Fibroblast of gingiva (primary cell): ENCODE measurements at places on chromosomes 16 and 17.

DNA sequence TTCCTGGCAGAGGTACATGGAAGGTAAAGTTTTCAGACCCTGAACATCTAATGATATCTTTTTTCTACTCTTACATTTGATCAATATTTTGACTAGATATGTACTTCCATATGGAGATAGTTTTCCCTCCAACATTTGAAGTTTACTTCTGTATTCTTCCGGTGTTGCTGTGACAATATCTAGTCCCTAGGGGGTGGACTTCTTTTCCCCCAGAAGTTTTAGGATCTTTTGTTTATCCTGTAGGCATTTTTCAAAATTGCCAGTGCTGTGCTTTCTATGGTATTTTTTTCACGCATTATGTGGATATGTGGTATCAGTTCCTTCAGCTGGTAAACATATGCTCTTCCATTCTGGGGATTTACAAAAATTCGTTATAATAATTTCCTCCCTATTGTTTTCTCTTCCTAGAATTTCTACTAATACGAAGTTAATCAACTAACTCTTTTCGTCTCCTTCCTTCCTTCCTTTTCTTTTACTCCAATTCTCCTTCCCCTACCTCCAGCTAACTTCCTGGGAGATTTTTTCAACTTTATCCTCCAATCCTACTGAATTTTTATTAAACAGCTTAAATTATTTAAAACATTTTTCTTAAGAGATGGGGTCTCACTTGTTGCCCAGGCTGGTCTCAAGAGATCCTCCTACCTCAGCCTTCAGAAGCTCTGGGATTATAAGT is 26.1 kb upstream of the ZNHIT3 start:
- DNase-seq = no peak

DNA sequence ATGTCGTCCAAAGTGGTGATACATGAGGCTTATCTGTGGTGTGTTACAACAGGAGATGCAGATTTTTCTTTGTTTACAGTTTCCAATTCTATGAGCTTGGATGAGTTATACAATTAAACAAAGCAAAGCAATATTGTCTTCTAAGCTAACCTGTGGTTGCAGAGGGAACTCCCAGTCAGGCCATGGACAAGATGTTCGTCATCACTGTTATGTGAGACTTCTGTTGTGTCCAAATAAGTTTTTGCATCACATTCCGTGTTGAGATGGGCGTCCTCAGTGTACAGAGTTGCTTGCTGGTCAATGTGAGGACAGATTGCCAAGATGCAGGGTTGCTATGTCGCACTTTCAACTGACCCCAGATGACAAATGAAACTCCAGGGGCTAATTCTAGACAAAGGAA is 189.3 kb downstream of the IRF8 start:
- no peak for DNase-seq

DNA sequence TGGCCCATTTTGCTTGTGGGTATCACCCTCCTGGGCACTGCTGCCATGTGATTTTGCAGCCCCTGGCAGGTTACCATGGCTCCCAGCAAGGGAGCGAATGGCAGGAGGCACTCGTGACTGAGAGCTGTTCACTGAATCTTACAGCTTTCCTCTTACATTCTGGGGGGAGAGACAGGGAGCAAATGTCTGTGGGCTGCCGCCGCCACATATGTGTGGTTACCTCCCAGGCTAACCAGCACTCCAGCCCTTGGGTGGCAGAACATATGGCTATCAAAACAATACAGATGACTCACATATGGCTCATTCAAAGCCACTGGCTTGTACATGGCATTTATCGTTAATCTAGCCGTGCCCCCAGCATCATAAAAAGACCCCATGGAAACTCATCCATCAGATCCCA is 19.8 kb downstream of the GTF3C1 start:
- peak; percentile 14 for DNase-seq

- DNase-seq = no peak
These were observed 5.8 kb upstream of the ABCA9 start for GRCh38 chr17:69066482-69066881.

- DNase-seq = no peak
These were observed 339.0 kb downstream of the SNX29 start for GRCh38 chr16:12315330-12316136.

- DNase-seq = no peak
These were observed 7.3 kb upstream of the TSPOAP1 start for GRCh38 chr17:58335779-58336455.

DNA sequence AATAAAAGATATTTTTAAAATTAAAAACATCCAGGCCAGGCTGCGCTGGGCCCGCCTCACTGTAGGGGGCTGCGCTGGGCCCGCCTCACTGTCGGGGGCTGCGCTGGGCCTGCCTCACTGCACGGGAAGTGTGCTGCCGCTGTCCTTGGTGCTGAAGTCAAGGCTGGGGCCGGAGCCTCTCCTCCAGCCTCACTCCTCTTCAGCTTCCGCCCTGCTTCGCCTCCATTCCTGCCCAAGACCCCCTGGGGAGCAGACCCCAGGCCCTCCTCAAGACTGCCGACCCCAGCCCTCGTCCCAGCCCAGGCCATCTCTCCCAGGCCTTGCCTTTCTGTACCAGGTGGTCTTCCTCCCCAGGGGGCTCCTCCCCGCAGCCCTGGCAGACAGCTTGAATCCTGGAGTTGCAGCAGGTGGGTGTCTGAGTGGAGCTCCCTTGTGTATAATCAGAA is 26.2 kb downstream of the ENDOV start:
- no peak for DNase-seq

DNA sequence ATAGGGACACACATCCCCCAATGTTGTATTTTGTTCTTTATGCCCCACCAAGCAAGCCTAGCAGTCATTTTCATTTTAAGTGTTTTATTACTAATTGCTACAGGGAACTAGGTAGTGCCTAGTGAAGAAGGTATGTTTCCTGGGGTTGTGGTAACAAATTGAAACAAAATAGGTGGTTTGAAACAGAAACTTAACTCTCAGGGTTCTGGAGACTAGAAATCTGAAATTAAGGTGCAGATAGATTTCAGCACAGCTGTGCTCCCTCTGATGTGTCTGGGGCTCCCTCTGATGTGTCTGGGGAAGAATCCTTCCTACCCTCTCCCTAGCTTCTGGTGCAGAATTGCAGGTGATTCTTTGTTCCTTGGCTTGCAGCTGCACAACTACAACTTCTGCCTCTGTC is 390.1 kb downstream of the ZFHX3 start:
- DNase-seq = no peak

DNA sequence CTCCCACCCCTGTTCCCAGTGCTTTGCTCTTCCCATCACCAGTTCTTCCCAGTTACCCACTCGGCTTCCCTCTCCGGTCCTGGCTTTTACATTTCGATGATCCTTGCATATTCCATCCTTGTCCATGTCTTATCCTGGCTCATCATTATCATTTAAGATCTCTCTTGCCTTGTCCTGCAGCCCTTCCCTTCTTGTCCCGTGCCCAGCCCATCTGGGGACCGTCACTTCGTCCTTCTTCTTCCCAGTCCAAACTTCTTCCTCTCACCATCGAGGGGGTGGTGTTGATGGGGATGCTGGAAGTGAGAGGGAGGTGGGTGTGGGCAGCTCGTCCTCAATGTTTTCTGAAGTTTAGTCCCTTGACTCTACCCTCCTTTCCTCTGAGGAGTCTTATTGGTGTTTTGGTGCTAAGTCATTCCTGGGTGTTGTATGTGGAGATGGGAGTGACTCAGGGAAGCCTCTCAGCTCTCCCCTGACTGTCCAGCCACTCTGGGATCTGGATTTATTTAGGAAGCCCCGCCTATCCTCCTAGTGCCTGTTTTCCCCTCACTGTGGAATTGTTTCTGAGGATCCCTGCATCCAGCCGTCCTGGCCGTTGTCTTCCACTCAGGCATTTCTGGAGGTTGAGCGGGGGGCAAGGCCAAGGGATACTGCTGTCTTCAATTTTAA is 975 bp downstream of the SNX29 start:
- DNase-seq = peak; percentile 81

- peak; percentile 18 for DNase-seq
These were observed at the start of gene EVPLL for GRCh38 chr17:18377437-18378204. TSS of gene EVPLL (plus strand) at chr17:18377778. CDS start at chr17:18380938, 3,160 bp downstream.

GRCh38 chr16:27999687-28000086 is 63.8 kb downstream of the GSG1L start:
- DNase-seq = no peak

- no peak for DNase-seq
These were observed 44.2 kb downstream of the NEUROD2 start for GRCh38 chr17:39563476-39563875.

GRCh38 chr17:28749516-28750177 is 5.8 kb downstream of the TRAF4 start:
- no peak for DNase-seq

DNA sequence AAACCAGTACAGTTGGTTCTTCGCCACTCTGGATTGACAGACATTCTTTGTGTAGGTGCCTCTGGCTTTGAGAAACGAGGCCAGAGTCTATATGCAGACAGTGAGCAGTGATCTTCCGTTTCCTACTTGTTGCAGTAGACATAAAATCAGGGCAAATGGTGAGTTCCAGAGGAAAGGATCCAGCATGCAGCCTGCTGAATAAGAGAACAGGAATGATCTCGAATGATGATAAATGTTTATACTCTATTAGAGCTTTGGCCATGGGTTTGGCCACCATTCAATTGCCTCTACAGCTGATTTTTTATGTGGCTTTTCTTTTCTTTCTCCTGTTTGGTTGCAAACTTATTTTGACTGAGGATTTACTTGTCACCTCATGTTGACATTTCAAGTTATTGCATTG is 286.7 kb downstream of the IRX3 start:
- peak; percentile 79 for DNase-seq

- no peak for DNase-seq
These were observed 357.8 kb downstream of the GRIN2A start for GRCh38 chr16:9824200-9825068.

DNA sequence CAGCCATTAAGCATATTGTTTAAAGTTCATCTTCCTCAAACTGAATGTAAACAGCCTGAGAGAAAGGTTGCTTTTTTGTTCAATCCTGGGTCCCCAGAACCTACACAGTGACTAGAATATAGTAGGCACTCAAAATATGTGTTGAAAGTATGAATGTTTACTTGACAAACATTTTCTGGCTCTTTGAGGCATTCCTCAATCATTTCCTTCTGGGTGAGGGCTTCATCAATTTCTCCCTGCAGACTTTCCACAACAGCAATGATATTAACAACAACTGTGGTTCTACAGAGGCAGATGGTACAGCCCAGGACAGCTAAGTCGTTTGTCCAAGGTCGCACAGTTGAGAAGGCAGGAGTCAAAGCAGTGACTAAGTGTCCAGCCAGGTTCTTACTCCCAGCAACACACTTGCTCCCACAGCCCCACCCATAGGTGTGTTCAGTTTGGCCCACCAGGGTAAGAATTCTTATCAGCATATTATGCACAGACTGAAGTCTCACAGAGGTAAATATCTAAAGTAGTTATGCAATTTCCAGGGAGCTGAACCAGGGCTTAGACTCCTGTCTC is 61.1 kb downstream of the HS3ST3B1 start:
- no peak for DNase-seq
